ENCODE measurements at places on chromosomes 4 and X.

DNA sequence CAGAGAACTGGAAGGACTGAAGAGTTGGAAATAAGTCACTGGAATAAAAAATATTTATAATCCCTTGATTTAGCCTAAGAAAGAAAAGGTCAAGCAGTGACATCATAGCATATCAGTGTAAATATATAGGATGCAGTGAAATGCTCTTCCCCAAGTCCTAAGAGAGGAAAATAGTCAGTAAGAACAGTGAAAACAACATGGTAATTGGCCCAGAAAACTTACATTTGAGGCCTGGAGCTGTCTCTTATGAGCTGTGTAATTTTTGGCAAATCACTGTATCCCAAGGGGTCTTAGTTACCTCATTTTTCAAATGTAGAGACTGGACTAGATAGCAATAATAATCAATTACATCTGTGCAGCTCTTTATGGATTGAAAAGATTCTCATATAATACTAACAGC is 255.7 kb upstream of the AR start:
- DNase-seq, result no peak

DNA sequence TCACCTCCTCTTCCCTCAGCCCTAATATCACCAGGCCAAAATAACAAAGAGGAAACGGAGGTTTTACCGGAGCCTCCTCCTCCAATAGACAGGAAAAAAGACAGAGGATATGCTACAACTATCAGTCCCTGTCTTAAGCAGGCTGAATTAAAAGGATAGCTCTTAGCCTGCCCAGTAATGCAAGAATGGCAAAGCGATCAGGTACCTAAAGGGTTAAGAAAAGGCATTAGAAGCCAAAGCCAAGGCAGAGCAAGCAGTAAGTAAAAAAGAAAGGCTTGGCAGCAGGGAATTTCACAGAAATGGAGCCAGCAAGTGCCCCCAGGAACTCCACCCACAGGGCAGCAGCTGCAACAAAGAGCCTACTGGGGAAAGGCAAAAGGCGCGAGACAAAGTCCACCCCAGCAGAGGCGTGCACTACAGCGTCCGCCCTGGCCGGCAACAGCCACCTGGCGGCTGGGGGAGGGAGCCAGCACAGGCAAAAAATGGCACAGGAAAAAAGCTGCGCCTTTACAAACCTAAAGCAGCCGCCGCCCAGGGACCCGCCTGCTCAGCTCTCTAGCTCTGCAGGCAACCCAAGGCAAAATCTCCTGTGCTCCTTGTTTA is 220.6 kb upstream of the ZC4H2 start:
- peak; percentile 49 for DNase-seq

GRCh38 chr4:123667496-123667895 is 270.9 kb downstream of the SPRY1 start:
- no peak for DNase-seq

GRCh38 chr4:181078196-181078595 is 1165.0 kb upstream of the TENM3 start:
- DNase-seq, result no peak

- DNase-seq, result no peak
These were observed 46.2 kb downstream of the CXCL13 start for GRCh38 chr4:77651820-77652219.

DNA sequence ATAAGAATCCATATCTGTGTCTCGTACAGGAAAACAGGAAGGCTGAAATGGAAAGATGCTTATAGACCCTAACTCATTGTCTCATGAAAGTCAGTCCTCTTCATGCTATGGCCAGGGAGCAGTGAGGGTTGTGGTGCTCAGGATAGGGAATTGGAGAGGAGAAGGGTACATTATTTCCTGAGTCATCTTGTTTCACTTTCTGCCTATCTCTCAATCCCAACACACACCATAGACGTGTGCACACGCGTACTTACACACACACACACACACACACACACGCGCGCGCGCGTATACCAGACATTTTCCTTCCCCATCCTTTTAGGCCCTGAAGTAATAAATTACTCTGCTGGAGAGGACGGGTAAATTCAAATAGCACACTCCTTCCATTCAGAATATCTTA is 53.7 kb upstream of the PRRG3 start:
- DNase-seq, result no peak

DNA sequence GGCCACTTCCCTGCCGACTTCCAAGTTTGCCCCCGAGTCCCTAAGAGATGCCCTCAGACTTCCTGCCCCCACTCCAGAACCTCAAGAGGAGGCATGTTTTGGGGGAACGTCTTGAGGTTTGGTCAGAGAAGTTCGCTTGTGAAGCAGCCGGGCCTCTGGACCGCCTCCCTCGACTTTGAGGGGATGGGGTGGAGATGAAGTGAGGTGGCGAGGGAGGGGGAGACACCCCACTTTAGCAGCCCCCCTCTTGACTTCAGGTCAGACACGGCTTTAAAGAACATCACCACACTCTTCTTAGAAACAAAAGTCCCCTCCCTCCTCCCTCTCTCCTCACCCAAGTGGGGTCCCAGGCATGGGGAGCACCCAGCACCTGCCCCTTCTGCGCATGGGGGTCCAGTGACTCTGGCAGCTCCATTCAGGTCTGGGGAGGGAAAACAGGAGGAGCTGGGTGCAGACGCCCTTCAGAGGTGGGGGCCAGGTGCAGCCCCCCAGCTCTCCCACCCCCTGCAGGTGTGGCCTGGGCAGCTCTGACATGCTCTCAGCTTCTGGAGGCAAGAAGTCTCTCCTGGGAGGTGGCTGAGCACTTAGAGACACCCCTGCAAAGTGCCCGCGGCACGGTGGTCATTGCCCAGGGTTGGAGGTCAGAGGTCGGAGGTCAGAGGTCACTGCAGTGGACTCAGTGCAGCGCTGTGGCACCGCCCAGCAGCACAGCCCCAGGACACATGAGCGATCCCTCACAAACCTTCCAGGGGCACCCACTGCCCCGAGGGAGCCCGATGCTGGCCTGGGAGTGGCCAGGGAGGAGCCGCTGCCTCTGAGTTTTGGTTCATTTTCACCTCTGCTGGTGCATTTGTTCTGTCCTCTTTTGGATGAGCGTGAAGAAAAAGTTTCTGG is 108.8 kb downstream of the CPZ start:
- peak; percentile 7 for DNase-seq

- DNase-seq, result no peak
These were observed 183.7 kb downstream of the NSUN7 start for GRCh38 chr4:40933272-40934053.

DNA sequence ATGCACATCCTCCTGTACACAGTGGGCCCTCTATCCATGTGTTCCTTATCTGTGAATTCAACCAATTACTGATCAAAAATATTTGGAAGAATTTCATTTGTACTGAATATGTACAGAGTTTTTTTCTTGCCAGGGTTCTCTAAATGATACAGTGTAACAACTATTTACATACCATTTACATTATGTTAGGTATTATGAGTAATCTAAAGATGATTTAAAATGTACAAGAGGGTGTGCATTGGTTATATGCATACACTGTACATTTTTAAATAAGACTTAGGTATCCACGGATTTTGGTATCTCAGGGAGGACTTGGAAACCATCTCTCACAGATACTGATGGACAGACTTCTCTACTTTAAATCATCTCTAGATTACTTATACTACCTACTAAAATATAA is 1333.9 kb downstream of the PCDH18 start:
- no peak for DNase-seq

- no peak for DNase-seq
These were observed 5.8 kb upstream of the CDKN2AIP start for GRCh38 chr4:183438458-183439113.

DNA sequence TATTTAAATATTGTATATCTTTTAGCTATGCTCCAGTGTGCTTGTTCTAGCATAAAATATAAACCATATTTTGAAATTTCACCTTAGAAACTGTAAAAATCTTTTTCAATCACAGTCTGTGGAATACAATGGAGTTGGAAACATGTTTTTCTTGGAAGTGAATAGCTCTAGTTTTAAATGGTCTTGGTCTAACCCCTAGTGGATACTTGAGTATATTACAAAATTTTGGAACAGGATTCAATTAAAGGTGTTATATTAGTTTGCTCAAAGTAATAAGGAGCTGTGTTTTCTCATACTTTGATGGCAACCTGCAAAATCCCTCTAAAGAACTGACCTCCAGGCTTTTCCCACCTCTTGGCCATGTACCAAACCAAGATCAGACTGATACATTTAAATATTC is 48.2 kb downstream of the STK26 start:
- no peak for DNase-seq

DNA sequence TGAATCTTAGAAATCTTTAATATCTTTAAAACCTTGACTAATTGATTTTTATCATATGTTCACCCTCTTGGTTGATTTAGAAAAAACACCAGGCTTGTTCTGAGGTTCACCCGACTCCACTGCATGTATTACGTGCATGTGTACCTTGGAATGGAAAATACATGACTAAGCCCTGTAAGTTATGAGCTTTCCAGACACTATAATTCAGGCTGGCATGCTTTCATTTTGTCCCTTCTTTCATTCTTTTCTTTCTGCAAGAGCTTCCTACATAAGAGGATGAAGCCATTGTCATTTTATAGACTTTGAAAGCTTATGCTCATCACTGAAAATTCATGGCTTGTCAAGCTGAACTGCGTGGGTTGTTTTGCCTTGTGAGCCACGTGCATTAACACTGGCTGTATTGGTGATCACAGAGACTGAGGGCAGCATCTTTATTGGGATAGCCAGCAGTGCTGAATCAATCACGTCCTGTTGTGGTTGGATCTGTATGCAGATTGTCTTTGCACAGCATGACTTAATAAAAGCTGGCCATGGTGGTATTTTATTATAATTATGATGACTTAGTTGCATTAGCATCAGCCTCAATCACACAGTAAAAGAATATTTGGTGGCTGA is 141.9 kb downstream of the SLIT2 start:
- DNase-seq, result no peak

DNA sequence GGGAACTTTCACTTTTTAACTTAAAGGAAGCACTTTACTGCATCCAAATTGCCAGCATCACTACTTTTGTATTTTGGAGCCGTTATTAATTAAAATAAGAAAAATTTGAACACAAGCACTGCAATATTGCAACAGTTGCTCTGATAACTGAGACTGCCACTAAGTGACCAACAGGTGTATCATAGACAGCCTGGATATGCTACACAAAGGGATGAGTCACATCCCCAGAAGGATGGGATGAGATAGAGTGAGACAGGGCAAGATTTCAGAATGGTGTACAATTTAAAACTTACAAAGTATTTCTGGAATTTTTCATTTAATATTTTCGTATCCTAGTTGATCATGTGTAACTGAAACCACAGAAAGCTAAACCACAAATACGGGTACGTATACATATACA is 204.1 kb downstream of the MAPK10 start:
- no peak for DNase-seq

DNA sequence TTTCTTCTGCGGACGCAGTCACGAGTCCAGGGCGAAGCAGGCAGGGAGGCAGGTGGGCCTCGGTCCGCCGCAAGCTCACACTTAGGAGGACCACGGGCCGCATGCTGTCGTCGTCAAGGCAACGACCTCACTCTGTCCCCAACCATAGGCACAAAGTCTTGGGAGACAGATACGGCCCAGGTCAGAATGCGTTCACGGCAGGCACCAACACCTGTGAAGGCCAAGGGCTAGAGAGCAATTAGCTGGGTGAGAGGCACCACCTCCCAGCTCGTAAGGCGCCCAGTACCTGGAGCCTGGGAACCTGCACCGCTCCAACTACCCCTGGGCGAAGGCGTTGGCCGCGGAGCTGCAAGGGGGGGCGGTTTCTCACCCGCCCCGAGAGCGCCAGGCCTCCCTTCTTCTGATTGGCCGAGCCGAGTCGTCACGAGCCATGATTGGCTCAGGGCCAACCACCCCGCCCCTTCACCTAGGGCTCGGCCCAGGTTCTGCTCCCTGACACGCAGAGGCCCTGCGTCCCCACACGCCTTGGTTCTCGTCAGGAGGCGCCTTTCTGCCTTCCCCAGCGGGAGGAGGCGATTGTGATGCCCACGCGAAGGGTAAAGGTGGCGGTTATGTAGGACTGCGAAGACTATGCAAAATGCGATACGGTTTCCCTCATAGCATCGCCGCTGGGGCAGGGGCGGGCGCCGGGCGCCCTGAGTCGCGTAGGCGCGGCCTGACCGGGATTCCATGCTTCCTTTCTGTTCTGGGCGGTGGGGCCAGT is at the start of gene CDKL2:
TSS of gene CDKL2 (minus strand) at position 355 of the 763 bp plus-strand sequence. CDS start 4,540 bp downstream, outside the sequence.
- peak; percentile 97 for DNase-seq

DNA sequence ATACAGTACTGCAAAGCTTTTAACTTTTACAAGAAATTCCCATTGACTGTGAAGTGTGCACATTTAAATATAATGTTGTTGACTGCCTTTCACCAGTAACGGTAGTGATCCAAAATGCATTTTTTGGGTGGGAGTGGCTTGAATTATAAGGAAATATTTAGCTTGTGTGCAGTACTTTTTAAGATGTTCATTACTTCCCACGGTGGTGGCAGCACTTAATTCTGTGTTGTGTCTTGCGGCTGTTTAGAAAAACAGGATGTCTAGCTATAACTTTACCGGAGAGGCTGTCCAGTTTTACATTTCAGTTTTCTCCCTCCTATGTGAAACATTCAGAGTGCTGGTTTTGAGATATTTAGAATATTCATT is 1.7 kb downstream of the TMEM131L start:
- no peak for DNase-seq

GRCh38 chr4:152696764-152697261 is 17.0 kb upstream of the TMEM154 start:
- DNase-seq, result no peak

DNA sequence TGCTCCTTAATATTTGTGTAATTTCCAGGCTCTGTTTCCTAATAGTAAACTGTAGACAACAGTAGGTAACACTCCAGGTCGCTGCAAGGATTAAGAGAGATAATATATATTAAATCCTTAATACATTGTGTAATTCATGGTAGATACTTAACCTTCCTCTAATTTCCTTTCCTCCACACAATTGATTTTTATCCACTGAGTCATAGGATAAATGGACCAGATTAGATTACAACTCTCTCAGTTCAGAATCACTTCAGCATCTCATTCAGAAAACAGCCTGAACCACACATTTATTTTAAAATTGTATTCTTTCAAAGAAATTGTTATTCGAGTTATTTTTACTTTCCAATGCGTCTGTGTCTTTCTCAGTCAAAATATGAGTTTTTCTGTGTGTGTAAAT is 17.1 kb downstream of the GK2 start:
- DNase-seq, result no peak

Data from kidney (tissue), 22 donors.